ENCODE measurements at places on chromosomes 4 and X.

DNA sequence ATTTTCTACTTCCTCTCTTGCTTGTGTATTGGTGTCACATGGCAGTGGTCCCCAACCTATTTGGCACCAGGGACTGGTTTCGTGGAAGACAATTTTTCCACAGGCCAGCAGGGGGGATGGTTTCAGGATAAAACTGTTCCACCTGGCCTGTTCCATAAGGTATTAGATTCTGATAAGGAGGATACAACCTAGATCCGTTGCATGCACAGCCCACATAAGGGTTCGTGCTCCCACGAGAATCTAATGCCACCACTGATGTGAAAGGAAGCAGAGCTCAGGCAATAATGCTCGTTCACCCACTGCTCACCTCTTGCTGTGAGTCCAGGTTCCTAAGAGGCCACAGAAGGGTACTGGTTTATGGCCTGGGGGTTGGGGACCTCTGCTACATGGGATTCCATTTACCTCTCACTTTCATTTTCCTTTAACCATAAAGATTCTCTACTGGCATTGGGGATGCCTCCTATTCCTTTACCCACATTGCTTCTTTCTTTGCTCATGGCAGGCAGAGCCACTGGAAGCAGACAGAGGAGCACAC lies 38.1 kb downstream of the SEC31A start:
- DNase-seq, result no peak

GRCh38 chr4:91746551-91746950 lies 557.2 kb upstream of the GRID2 start:
- no peak for DNase-seq

DNA sequence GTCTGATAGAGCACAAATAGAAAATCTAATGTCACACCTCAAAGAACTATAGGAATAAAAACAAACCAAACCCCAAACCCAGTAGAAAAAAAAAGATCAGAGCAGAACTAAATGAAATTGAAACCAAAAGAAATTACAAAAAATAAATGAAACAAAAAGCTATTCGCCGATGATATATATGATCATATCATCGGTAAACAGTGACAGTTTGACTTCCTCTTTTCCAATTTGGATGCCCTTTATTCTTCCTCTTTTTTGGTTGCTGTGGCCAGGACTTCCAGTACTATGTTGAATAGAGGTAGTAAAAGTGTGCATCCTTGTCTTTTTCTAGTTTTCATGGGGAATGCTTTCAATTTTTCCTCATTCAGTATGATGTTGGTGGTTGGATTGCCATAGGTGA lies 215.3 kb upstream of the AR start:
- no peak for DNase-seq

GRCh38 chr4:150960079-150960478 lies 55.0 kb downstream of the LRBA start:
- no peak for DNase-seq

- DNase-seq, result no peak
Measured at GRCh38 chr4:7945709-7946380, 6.2 kb upstream of the AFAP1 start.

GRCh38 chr4:76198411-76199237 lies 15.0 kb downstream of the SCARB2 start:
- DNase-seq, result peak; percentile 22

DNA sequence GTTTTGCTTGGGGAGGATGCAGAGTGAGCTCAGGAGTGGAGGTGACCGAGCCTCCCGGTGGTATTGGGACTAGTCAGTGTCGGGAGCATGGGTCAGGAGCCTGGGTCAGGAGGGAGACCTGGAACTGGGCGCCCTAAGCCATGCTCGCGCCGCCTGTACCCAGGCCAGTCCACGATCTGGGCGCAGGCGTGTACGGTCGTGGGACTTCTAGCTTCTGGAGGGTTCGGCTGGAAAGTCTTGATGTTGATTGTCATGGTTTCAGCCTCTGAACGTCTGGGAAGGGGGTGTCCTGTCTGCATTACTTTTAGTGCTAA lies 244 bp downstream of the EIF2S3 start:
- DNase-seq, result no peak

GRCh38 chrX:110741213-110741796 lies 54.3 kb downstream of the CHRDL1 start:
- DNase-seq, result no peak

DNA sequence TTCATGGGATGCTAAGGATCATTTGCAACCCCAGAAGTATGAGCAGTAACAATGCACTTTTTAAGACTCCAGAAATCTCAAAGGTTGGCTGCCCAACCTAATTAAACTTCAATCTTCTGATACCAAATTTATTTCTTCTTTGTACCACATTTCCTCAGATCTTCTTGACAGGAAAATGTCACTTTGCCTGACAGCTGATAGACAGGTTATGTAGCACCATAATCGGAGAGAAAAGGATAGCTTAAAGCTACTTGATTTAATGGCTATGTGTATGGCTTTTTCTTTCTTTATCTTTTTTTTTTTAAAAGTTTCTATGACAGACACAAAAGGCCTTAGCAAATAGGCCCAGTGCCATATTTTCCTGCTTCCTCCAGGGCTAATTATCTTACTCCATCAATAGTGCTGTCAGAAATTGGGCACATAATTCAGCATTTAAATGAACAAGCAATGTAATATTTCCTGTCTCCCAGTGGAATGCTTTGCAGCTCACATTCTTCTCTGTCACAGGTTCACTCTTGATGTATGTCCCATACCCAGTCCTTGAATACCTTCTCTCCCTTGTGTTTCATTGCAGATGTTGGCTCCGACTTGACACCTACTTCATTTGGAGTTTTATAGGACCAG lies 795.7 kb downstream of the ADGRL3 start:
- DNase-seq, result no peak

- DNase-seq, result no peak
Measured at GRCh38 chr4:184596617-184597185, 52.5 kb downstream of the CASP3 start.

DNA sequence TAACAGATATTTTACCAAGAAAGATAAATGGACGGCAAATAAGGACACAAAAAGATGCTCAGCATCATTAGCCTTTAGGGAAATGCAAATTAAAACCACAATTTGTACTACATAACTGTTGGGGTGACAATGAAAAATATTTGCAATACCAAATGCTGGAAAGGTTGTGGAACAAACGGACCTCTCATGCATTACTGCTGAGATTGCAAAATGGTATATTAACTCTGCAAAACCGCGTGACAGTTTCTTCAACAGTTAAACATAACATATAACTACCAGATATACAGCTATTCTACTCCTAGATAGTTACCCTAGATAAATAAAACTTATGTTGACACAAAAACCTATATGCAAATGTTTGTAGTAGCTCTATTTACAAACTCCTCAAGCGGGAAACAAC lies 6.3 kb upstream of the OTC start:
- DNase-seq, result no peak

DNA sequence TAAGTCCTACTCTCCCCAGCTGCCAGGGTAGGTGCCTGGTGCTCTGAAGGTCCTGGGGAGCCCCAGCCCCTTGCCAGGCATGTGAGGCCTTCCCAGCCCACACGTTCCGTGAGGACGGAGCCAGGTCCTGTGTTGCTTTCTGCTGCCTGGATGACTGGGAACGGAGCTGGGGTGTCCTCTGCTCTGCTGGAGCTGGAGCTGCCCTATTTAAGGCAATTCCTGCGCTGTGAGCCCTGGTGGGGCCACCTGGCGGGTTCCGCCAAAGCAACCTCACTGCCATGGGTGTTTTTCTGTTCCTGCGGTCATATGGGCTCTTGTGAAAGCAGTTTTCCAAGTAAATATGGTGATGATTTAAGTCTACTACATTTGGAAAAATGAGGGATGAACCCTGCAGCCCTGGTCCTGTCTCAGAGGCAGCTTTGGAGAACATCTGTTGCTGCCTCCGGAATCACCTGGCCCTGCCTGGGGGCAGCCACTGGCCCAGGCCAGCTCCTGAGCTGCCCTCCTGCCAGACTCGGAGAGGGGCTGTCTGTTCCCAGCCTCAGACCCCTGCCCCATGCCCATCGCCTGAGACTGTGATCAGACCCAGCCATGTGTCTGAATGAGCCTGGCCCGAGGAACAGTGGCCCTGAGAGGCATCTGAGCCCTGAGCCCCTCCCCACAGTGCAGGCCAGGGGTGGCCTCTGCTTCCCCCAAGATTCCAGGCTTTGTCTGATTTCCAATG lies 33.2 kb downstream of the FGFRL1 start:
- DNase-seq, result no peak

DNA sequence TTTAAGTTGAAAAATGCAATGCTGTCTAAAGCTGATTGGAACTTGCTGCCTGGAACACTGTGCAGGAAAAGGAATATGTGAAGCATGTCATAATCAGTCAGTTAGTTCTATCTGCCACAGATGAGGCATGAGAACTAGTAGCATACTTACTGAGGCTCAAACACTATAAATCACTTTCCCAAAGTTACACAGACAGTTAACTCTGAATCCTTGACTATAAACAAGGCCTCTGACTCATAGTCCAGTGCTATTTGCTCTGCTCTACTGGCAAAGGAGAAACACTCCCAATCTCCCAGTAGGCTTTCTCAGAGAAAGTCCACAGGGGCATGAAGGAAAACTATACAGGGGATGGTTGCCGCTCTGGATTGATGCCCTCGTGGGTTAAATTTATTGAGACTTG lies 2078.4 kb upstream of the TENM3 start:
- no peak for DNase-seq

DNA sequence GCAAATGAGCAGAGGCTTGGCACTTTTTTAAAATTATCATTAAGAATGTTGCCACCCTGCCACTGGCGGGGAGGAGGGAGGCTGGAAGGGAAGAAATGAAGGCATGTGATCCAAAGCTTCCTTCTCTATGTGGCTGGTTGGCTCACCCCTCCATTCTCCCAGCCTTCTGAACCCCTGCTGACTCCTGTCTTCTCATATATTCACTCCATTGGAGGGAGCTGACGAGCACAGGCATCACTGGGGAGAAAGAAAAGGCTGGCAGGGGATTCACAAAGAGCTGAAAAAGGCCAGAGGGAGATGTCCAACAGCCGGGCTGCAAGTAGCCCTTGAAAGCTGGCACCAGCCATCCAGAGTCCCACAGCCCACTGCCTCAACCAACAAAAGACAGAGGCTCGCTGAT lies 495.6 kb downstream of the BCOR start:
- DNase-seq, result no peak

DNA sequence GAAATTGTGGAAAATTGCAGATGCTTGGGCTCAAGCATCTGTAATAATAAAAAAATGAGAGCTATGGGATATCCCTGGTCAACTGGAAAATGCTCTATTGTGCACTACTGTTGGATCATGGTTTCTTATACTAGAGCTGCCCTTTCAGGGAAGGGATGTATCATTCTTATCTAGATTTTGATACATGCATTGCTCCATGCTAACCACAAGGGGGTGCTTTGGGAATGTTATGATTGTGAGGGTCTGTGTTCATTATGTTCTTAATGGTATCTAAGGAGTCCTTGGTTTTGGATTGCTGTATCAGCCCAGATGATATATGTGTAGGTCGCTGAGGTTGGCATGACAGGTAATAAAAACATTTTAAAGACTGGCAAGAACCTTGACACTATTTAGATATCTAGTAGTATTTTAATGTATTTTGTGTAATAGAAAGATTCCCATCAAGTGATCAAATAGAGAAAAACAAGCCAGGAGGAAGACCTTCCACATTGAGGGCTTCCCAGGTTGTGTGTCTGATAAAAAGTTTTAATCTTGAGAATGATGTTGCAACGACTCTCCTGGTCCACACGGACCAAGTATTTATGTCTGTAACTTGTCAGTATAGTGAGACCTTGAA lies 49.2 kb upstream of the TLR2 start:
- no peak for DNase-seq

GRCh38 chr4:37562592-37562991 lies 123.6 kb downstream of the RELL1 start:
- DNase-seq, result no peak

DNA sequence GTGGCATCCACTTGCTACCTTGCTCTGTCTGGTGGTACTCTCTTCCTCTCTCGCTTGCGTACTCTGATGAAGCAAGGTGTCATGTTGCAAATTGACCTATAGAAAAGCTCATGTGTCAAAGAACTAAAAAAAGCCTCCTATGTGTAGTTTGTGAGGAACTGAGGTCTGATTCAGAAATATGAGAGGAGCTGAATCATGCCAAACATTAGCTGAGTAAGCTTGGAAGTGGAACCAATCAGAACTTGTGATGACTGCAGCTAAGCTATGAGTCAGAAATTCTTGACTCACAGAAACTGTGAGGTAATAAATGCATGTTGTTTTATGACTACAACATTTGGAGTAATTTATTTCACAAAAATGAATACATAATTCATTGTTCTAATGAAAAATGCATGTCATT lies 2138.8 kb downstream of the PCDH7 start:
- DNase-seq, result no peak

GRCh38 chr4:146330392-146330791 lies 116.1 kb downstream of the REELD1 start:
- DNase-seq, result no peak

DNA sequence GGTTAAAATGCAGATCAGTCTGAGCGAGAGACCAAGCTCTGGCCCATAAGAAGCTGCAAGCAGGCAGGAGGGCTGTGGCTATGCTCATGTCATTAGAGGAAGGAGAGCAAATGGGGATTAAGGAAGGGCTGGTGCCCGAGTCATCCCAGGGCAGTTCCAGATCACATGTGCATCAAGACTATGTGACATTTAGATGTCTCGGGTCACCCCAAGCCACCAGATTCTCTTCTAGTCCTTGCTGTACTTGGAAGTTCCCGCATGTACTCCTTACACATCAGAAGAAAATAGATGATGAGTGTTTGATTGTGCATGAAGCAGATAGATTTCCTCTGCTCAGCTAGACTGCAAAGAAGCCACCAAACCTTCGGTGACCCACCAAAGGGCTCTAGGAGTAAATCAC lies 42.1 kb upstream of the KLHL34 start:
- no peak for DNase-seq

- no peak for DNase-seq
Measured at GRCh38 chr4:11404431-11404830, 24.3 kb downstream of the HS3ST1 start.
